Kidney glomerular epithelial cell (primary cell): ENCODE measurements at places on chromosomes 12 and 14.

DNA sequence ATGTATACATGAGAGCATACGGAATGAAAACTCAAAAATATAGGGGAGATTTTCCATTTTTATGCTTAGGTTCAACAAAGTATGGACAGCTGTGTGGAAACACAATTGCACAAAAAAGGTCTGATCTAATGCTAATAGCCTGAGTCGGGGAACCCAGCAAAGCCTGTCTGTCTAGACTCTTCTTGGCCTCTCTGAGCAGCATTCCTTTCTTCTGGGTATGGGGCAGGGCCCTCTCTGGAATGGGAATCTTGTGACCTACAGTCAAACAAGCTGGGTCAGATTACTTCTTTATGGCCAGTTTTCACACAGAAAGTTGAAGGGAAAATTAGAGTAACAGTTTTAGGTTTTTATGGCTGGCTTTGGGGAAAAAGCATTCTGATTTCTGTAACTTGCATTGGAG is 534.0 kb upstream of the LMO3 start:
- no peak for DNase-seq

DNA sequence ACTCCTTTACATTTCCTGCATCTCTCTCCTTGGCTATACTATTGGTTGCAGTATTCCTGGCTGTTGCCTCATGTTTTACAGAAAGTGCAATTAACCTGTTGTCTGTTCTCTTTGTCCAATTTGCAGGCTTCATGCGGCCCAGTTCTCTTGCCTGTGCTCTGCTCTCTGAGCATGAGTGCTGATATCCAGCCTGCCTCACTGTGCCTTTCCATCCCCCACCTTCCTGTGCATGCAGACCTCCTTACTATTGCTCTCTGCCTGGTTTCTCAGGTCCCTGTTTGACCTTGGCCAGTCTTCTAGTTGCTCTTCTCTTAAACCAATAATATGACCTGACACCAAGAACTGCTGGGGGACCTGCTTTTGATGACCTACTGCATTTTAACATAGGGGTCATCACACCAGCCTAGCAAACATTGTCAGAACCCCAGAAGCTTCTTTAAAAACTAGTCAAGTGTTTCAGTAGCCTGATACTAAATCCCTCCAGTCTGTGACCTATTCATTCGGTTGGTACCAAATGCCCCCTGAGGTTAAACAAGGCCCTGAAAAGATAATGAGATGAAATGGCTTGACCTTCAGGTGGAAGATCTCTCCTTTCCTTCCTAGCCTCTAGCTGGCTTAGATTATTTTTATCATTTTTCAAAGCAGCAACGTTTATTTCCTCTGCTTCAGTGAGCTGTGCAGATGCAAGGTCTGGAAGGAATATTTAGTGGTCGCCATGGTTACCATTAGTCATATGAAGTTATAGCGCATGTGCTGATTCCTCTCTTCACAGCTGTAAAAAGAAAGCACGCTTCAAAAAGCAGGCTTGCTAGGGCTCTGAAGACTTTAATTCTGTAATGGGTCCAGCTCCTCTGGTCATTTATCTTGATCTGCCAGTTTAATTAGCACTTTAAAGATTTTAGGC is 216.5 kb downstream of the PHLDA1 start:
- DNase-seq, result peak; percentile 97

GRCh38 chr12:121678716-121679300 is 9.4 kb upstream of the MORN3 start:
- no peak for DNase-seq

- peak; percentile 48 for DNase-seq
Measured at GRCh38 chr12:51593539-51593938, 2.5 kb downstream of the SCN8A start.

DNA sequence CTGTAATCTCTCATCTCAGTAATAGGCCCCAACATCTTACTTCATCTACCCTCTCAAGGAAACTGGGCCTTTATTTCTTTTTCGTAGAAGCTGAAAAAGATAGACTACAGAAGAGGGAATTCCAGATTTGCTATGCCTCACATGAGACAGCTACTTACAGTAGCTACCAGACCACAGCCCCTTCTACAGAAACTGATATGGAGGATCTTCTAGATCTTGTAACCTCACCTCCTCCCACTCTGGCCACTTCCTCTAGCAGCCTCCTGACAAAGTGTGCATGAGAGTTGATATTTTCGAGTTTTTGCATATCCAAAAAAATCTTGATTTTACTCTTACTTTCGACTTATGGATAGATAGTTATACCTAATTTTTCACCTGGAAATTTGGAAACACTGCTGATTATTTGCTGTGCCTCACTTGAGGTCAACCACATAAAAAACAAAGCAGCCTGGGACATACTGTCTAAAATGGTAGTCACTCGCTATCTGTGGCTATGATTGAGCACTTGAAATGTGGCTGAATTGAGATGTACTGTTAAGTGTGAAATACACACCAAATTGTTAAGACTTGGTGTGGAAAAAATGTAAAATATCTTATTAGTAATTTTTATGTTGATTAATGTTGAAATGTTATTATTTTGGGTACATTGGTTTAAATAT is 86.3 kb upstream of the NID2 start:
- DNase-seq, result no peak

GRCh38 chr12:87870493-87871460 is 158.4 kb downstream of the C12orf50 start:
- no peak for DNase-seq

DNA sequence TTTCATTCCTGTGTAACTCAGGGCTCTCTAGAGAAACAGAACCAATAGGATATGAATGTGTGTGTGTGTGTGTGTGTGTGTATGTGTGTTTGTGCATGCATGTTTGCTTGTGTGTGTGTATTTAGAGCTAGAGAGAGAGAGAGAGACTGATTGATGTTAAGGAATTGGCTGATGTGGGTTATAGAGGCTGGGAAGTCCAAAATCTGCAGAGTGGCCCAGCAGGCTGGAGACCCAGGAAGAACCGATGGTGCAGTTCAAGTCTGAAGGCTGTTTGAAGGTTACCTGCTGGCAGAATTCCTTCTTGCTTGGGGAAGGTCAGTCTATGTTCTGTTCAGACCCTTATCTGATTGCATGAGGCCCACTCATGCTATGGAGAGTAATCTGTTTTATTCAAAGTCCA is 64.7 kb downstream of the ADCK1 start:
- DNase-seq, result no peak

DNA sequence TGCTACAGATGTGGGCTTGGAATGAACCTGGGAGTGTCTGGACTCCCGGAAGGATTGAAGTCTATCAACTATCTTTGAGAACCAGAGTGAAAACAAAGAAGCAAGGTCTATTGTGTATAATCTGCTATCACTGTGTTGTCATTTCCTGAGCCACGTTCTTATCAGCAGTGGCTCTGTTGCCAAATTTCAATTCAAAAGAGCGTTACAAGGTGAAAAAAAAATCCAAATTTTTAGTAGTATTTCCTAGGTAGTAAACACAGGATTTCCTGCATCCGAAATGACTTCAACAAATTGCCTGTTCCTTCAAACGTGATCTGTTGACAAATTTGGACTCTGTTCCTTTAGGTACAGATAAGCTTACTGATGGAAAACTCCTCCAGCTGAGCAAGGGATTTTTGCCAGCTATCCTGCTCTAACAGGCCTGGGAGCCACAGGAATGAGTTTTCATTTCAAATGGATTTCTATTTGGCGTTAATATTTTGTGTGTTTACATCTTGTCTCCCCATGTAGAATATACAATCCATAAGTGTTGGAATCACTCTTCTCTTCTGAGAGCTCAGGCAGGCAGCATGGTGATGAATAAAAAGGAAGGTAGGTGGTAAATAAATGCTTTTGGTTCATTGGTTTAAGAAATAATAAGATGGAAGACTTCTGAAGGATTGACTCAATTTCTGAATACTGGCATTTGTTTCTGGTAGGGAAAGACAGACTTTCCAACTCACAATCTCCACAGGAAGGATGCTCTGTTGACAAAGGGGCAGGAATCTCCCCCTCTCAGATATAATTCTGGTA is 58.5 kb downstream of the GPR135 start:
- no peak for DNase-seq

DNA sequence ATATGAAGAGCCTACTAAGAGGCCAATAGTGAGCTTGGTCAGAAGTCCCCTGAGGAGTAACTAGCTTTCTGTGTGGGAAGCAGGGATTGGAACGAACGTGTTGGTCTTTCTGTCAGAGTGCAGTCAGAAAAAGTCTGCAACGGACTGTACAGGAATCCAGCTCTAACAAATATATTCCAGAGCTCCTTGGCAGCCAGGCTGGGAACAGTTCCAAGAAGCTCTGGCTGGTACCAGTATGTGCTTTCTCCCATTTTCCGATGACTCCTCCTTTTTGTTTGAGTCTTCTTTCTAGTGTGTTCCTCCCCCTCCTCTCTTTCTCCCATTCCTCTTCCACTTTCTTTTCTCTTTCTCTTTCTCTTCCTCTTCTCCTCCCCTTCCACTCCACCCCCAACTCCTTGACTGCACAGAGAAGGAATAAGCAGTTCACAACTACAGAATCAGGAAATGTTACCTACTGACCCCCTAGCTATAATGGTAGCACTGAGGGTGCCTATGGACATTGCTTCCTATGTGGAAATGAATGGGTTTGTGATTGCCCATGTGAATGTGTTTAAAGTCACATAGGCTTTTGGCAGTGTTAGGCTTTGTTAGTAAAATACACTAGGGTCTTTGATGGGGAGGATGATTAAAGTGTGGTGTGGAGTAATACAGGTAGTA is 59.9 kb downstream of the TTLL5 start:
- peak; percentile 86 for DNase-seq

DNA sequence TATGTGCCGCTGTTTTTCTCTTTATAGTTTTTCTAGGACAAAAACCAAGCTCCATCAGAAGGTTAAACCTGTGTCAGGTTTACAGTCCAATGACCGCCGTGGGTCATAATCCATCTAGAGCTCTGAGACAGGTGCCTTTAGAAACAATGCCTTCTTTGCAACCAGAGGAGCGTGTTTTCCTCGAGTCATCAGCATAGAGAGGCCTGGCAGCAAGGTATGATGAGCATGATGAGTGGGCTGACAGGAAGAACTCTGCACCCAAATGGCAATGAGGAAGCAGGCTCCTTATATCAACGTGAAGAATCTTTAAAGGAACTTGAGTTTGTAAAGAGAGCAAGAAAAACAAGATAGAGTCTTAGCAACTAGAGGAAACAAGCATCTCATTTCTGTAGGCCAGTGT is 60.5 kb upstream of the NUDT4 start:
- peak; percentile 26 for DNase-seq

DNA sequence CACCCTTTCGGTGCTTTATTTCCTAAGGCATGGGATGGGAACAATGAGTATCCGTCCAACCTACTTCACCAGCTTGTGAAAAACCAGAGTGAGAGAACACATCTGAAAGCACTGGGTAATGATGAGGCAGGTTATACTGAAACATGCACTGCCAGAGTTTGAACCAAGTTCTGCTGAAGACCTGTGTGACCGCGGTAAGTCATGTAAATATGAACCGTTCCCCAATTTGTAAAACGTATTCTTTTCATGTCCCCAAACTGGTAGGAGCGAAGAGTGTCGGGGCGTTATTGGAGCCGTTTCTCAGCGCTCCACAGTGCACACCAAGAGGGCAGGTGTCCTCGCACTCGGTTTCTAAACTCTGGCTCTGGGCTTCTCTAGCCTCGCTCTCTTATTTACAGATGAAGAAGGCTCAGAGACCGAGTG is 788 bp upstream of the NGDN start:
- DNase-seq, result no peak

DNA sequence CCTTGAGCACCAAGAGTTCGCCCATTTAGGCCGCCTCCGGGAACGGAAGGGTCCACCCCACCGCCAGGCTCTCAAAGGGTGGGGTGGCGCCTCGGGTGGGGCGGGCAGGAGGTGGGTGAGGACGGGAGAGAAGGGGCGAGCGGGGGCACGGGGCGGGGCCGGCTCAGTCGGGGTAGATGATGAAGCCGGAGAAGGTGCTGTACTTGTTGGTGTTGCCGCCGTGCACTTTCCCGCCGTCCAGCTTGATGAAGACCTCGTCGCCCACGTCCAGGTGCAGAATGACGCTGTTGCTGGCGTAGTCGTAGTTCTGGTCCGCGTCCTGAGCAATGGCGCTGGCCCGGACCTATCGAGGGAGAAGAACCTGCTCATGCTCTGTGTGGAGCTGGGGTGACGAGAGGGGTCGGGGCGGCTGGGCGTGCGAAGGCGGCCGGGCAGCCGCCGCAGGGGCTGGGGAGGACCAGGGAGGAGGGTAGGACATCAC is 4.1 kb downstream of the C1QL4 start:
- no peak for DNase-seq

- no peak for DNase-seq
Measured at GRCh38 chr12:65836419-65837197, 12.3 kb downstream of the HMGA2 start.

- DNase-seq, result no peak
Measured at GRCh38 chr12:40734276-40734675, 42.0 kb downstream of the CNTN1 start.

GRCh38 chr12:104522985-104523722 is 66.4 kb downstream of the CHST11 start:
- no peak for DNase-seq
